ENCODE measurements at places on chromosomes 2 and 18.

DNA sequence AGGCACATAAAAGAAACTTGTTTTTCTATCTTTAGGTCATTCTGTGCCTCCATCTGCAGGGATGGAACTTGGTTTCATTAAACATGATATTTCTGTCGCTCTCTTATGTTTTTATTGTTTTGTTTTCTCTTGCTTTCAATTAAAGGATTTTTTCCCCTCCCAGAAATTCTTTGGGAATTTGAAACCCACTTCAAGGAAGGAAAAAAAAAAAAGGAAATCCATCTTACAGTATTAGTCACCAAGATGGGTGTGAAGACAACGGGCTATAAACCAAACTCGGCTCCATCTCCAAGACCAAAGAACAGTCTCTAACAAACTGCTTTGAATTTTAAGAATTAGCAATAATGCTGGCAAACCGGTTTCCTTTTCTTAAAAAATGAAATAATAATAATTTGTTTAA, 244.1 kb downstream of the BCL11A start:
- no peak for DNase-seq

GRCh38 chr18:906416-907114, 1.9 kb downstream of the ADCYAP1 start:
- DNase-seq: no peak

DNA sequence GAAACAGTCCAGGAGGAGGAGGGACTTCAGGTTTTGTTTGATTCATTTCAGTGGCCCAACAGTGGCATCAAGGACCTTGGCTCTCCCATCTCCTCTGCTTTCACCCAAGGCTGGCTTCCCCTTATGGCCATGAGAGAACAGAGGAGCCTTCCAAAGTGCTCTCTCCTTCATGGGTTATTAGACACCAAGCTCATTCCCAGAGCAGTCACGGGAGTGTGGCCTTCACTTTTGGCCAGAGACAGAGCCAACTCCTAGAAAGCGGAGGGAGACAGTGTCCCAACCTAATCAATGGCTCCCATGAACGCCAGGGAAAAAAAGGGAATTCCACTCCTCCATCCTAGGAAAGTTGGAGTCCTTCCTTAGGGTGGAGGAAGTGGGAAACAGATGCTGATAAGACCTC, 871 bp upstream of the DUSP28 start:
- DNase-seq: no peak

- DNase-seq: peak; percentile 48
Measured at GRCh38 chr2:196592911-196593881, 46.3 kb upstream of the CCDC150 start.

DNA sequence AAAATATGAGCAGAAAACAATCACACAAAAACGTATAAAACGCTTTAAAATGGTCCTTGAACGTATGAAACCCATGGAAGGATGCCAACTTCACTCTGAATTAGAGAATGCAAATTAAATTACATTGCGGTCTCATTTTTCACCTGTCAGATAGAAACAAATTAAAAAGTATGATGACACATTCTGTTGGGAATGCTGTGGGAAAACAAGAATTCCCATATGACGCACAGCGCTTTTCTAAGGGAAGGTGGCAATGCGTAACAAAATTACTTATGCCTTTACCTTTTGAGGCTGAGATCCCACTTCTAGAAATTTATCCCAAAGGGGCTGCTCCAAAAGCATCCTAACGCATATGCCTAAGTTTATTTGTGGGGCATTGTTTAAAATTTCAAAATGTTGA, 3.8 kb upstream of the RPS7 start:
- no peak for DNase-seq

DNA sequence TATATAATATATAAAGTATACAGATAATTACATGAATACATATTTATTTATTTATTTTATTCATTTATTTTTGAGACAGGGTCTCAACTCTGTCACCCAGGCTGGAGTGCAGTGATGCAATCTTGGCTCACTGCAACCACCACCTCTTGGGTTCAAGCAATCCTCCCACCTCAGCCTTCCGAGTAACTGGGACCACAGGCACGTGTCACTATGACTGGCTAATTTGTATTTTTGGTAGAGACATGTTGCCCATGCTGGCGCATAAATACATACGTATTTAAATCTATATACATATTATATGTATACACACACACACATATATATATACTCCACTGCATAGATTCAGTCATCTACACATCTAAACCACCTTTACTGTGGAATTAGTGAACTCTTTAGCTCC, 20.6 kb upstream of the NDUFV2 start:
- DNase-seq: no peak

- no peak for DNase-seq
Measured at GRCh38 chr2:228016402-228016801, 145.0 kb downstream of the DAW1 start.

GRCh38 chr2:128578406-128579390, 260.0 kb upstream of the HS6ST1 start:
- DNase-seq: no peak

- no peak for DNase-seq
Measured at GRCh38 chr2:54295911-54296310, 39.9 kb upstream of the TSPYL6 start.

DNA sequence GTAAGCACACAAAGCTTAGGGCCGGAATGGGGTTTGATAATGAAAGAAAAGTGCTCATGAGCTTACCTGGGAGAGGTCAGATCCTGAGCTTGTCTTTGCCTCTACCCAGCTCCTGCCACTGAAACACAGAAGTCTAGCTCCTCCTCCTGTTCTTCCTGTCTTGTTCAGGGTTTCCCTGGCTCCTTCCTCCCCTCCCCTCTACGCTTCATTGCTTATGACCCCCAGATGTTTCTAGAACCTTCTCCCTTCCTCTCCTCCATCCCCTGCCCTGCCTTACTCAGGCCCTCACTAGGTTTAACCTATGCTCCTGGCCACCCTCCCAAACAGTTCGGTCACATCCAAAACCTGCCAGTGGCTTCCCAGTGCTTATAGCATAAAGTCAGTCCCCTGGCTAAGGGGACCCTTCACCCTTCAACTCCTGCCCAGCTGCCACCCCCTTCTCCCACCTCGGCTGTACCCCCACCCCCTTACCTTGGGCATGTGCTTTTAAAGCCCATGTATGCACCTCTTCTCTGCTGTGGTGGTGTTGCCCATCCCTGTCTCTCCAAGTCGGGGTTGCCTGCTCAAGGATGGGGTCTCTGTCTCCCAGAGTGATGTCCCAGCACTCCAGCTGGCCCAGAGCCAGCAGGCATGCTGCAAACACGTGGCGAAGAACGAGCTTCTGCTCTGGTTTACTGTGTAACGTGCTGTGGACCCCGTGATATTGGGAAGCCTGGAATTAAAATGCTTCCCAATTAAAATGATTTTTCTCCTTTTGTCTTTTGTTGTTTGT, 233.6 kb downstream of the TPGS2 start:
- DNase-seq: no peak

- no peak for DNase-seq
Measured at GRCh38 chr2:146246002-146246735, 1598.7 kb upstream of the ACVR2A start.

DNA sequence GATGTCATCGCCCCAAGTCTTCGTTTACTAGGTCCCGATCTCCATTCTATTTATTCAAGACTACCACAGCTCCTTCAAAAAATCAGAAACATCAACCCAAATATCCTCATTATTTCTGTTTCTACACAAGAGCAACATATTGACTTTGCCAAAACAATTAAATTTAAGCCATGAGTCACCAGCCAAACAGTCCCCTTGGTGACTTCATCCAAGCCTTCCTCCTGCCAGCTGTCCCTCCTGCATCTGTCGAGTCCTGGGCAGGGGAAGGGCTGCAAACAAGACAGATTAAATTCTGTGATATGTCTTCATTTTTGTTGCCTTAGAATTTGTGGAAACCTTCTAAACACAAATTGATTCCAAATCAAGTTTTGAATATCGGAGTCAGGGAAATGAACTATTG, 110.3 kb downstream of the SP3 start:
- DNase-seq: no peak

DNA sequence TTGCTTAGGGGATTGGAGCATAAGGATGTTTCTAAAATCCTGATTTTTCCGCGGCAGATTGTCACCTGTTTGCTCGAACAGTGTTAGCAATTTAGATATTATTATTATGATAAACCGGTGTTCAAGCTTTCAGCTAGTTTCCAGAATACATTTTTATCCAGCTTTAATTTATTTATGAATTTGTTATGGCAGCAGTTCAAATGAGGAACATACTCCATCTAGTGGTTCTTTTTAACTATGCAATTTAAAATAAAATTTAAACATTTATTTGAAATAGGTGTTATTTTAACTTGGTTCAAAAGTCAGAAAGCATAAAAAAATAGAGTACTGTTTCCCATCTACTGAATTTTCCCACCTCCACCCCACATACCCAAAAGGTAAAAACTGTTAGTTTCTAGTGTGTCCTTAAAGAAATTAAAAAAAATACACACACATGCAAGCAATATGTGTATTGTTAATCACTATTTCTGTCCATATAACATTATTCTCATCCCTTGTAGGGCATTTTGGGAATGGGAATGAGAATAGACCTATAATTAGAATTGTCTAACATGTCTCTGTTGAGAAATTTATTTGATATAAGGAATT, 23.2 kb downstream of the ACOXL start:
- no peak for DNase-seq

DNA sequence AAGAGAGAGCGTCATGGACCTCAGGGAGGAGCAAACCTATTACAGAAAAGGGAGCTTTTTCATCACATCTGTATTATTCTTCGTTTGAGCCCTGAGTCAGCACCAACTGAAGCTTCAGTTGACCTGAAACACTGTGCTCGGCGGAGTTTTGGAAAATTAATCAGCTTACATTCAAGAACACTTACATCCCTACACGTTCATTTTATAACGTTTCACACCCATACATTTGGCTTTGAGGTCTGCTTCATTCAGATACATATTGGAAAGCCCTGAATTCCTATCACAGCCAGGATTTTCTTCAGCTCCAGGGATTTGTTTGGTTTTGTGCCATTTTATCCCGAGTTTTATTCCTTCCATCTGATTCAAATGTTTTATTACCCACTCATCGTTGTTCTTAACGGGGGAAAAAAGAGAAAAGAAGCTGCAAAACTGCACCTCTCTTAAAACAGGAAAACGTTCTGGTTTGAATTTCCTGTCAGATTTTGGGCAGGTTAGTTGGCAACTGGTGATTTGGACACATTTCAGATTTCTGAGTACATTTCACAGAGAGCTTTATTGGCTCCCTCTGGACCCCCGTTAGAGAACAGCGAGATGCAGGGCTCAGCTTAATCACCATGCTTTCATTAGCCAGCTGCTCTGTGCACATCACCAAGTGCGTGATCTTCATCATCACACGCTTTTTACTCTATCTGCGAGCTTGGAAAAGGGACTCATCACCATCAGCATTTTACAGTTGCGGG, 88.8 kb downstream of the CDC42EP3 start:
- no peak for DNase-seq

DNA sequence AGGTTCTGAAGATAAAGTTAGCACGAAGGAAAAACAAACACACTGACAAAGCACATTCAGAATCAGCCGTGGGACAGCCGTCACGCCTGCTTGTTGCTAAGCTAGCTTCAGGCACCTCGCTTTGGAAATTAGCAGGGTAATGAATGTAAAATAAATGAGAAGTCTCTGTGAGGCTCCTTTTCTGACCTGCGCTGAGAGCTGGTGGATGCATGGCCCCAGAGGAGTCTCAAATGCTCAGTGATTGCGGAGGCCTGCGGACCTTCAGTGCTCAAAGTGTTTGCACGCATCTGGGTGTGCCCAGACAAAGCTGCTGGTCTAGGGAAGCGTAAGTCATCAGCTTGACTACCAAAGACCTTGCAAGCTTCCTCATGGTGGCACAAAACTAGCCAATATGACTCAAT, 50.6 kb downstream of the CD8B2 start:
- DNase-seq: no peak

DNA sequence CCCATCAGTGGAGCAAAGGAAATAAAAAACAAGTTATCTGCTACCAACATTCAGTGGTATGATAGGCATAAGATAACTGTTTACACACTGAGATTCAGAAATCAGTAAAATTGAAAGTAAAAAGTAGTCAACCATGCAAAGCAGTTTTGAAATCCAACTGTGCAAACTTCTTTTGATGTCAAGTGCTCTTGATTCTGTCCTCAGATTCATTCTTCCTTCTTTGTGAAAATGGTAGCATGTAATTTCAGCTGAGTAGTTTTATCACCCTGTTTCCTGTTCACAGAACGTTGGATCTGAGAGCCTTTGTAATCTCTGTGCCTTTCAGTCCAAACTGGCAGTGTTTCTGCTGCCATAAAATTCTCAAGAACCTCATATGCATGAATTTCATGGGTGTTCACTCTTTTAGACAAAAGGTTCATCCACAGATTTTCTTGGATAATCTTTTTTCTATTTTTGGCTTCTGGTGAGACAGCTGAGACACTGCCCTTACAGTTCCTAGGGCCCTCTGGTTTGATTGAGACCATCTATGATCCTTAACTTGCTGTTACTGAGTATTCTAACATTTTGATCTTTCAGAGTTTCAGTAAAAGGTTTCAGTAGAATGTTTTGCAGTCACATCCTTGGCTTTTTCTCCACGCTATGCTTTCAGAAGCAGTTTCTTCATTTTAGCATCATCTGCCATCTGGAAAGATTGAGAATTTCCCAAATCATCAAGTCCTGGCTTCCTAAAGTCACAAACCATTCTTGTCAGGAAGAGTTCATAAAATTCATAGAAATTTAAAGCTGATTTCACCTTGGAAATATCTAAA, 272.3 kb upstream of the EPHA4 start:
- DNase-seq: no peak

GRCh38 chr2:154182008-154182407, 310.3 kb downstream of the GALNT13 start:
- no peak for DNase-seq

DNA sequence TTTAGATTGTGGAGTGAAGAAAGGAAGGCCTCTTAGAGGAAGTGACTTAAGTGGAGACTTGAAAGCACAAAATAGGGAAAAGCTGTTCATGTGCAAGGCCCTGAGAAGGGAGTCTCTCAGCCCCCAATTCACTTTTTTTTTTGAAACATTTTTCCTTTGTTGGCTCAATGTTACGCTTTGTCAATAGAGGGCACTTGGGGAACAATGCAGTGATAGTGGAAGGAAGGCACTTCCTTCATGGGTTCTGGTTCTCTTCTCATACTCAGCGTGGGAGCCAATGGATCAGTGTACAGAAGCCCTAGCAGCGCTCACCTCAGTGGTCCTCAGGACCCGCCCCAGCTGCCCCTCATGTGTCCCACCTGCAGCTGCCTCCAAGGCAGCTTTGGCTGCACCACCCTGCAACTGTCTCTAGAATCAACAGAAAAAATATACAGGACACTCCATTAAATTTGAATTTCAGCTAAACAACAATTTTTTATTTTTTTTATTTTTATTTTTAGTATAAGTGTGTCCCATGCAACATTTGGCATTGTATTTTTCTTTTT, 8.6 kb upstream of the C2orf42 start:
- DNase-seq: no peak

GRCh38 chr2:212078103-212078502, 460.5 kb downstream of the ERBB4 start:
- no peak for DNase-seq

DNA sequence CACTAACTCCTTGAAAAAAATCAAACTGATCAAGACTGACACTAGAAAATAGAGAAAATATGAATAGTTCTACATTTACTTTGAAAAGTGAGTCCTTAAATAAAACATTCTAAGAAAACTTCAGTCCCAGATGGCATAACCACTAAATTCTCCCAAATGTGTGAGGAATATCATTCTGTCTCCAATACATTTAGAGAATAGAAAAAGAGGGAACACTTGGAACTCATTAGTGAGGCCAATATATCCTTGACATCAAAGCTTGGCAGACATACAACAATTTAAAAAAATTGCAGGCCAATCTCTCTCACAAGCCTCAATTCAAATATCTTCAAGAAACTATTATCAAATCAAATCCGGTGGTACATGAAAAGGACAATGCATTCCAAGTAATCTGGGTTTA, 79.3 kb upstream of the TMEM247 start:
- DNase-seq: no peak
